ENCODE measurements at places on chromosomes 3 and 15.

DNA sequence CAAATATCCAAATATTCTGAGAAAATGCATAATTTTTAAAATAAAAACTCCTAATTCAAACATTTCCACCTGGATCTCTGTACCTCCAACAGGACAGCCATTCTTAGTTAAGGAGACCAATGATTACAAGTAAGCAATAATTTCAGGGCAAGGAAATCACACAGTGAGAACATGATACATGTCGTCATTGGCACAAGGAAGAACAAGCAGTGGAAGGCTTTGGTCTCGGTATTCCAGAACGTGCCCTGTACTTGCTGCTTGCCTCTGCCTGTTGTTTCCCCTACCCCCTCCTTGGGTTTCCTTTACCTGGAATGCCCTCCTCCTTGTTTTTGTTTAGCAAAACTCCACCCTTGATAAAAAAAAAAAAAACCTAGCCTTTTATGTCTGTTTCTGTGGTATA lies 72.8 kb downstream of the PPM1L start:
- no peak for DNase-seq

- DNase-seq = no peak
Measured at GRCh38 chr3:78562328-78562727, 1205.5 kb downstream of the ROBO1 start.

DNA sequence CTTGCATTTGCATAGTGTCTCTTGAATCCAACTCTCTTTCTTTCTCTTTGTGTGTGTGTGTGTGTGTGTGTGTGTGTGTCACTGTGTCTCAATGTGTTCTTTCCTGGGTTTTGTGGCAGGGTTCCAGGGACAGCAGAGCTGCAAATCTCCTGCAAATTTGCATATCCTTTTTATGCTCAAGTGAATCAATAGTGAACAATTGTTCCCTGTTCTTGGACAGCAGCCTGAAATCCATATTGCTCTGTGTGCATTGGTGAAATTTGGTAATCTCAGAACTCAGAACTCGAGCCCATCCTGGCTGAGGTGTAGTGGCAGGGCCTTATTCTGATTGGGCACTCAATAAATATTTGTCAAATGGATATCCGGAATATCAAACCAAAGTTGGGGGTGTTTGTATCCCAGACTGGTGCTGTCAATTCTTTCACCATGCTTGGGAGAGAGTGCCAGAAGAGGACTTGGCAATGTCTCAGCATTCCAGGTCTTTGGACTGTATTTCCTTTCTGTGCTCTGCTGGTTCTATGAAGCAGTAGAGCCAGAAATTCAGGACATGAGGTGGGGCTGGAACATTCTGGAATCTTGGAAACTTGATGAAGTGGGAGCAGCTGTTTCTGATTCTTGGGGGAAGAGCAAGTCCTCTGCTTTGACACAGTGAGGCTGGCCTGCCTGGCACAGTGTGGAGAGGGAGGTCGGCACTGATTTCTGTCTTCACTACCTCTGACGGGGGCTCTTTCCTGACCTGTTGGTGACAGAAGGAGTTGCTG lies 380.6 kb upstream of the C2CD4B start:
- DNase-seq = no peak

GRCh38 chr3:99931059-99931458 lies 113.4 kb downstream of the CMSS1 start:
- DNase-seq = no peak

GRCh38 chr15:57146506-57147201 lies 228.2 kb downstream of the TCF12 start:
- peak; percentile 41 for DNase-seq
